ENCODE measurements at places on chromosomes 1 and 21.
A peak's percentile ranks its signal among the peaks of the same experiment; 100 is the strongest.

DNA sequence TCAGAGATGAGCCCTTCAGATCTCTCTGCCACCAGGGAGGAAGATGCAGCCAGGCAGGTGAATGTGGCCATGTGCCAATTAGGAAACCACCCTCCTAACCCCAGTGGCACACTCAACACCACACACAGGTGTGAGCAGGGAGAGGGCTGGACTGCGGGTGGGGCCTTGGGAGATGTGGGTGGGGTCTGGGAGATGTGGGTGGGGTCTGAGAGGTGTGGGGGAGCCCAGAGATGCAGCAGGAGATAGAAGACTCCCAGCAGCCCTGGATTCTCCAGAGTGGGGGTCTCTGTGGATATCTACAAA is 43.2 kb upstream of the COL6A1 start:
- DNase-seq = no peak

- DNase-seq = no peak
These were observed 48.9 kb upstream of the ZNF326 start for GRCh38 chr1:89945852-89946476.

DNA sequence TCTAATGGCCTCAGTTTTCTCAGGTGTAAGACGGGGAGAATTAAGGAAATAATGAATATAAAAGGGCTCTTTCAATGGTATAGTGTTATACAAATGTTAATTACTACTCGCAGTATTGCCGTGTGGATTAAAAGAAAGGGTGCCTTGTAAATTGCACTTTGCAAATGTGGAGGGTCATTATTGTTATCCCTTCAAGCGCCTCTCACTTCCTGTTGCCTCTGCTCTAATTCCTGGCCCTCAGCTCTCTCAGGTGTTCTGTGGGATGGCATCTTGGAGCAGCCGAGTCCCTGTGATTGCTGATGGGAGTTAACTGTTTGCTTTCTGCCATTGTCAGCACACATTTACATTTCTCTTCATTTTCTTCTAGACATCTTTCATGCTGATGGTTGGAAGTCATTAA is 7.1 kb upstream of the S100A11 start:
- DNase-seq = no peak

GRCh38 chr1:77834771-77835334 is 53.6 kb upstream of the NEXN start:
- no peak for DNase-seq

DNA sequence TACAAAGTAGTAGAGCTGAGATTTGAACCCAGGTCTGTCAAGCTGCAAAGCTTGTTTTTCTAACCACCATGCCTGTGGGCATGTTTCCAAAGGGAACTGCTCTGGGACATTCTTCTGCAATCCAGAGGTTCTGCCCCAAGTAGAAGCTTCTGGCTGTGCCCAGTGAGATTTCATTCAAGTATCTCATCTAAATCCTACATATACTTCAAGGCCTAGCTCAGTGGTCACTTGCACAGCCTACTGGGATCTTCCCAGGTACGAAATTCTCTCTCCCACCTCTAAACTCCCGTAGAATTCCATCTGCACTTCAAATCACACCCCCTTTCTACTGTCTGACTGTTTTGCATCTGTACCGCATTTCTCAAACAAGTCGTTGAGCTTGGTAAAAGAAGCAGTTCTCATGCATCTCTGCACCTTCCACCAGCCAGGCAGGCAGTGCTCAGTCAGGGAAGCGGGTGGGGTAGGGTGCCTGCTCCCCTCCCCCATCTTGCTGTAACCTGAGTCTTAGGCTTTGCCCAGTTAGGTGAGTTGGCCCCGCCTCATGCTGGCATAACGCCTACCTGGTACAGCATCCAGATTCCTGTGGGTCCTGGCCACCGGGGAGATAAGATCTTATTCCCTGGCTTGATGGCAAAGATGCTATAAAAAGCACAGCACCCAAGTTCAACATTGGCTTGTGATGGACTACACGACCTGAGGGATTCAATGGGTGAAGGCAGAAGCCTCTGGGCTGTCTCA is 13.5 kb downstream of the SLC9A1 start:
- no peak for DNase-seq

GRCh38 chr1:70641868-70642267 is 230.8 kb downstream of the CTH start:
- DNase-seq = no peak

DNA sequence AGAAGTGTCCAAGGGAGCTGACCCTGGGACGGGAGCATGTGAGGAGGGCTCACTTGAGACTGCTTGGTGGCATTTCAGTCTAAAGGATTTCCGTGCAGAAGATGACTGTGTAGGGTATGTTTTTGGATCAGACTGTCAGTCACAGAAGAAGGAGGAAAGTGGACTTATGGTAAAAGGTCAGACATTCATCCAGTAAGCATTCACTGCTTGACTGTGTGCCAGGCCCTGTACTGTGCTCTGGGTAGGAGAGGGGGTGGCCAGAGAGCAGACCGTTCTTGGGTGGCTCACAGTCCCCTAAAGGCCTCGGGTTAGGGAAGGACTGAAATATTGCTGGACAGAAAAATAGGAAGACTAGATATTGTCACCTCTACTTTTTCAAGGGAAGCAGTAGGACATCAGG is 2.1 kb upstream of the SERINC2 start:
- no peak for DNase-seq

- DNase-seq = no peak
These were observed 43.1 kb upstream of the ETV3 start for GRCh38 chr1:157181258-157181657.

GRCh38 chr21:38438462-38438893 is 59.8 kb downstream of the ERG start:
- DNase-seq = no peak

DNA sequence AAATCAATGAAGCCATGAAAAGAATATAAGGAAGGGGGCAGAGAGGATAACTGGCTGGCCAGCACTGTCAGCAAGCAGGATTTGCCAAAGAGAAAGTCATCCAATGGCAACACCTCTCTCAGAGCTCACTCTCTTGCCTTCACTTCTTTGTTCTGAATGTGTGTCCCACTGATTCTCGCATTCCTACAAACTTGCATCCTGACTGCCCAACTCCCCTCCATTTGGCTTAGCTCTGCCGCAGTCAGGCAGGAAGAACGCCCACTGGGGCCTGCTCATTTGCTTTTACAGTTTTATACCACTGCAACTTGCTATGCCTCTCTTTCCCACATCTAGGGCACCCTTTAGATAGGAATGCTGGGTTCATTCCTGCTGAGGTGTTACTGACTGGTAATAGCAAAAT is 364.2 kb upstream of the ST6GALNAC5 start:
- no peak for DNase-seq

DNA sequence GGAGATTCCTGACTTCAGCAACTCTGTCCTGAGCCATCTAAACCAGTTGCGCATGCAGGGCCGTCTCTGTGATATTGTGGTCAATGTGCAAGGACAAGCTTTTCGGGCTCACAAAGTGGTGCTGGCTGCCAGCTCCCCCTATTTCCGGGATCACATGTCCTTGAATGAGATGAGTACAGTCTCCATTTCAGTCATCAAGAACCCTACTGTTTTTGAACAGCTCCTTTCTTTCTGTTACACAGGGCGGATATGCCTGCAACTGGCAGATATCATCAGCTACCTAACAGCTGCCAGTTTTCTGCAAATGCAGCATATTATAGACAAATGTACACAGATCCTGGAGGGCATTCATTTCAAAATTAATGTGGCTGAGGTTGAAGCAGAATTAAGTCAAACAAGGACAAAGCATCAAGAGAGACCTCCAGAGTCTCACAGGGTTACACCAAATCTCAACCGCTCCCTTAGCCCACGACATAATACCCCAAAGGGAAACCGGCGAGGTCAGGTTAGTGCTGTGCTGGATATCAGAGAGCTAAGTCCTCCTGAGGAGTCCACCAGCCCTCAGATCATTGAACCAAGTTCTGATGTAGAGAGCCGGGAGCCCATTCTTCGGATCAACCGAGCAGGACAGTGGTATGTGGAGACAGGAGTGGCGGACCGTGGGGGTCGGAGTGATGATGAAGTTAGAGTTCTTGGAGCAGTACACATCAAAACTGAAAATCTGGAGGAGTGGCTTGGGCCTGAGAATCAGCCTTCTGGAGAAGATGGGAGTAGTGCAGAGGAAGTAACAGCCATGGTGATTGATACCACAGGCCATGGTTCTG is 2.3 kb downstream of the ZBTB37 start:
- peak; percentile 52 for DNase-seq

GRCh38 chr1:162204129-162204822 is 134.8 kb downstream of the NOS1AP start:
- DNase-seq = no peak

DNA sequence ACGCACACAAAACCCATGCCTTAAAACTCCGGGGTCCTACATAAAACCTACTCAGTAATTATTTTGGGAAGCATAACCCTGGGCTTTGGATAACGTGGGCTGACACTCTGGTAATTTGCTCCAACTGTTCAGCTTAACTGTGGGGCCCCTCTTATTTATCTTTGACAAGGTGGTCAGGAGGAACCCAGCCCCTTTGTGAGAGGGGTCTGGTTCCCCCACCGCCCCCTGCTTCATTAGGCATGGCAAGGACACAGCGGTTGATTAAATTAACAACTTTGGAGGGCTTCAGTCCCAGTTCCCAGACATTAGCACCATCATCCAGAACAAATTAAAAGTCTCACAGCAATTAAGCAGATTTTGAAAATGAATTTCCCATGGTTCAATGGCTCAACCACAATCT is 14.7 kb downstream of the WLS start:
- no peak for DNase-seq

DNA sequence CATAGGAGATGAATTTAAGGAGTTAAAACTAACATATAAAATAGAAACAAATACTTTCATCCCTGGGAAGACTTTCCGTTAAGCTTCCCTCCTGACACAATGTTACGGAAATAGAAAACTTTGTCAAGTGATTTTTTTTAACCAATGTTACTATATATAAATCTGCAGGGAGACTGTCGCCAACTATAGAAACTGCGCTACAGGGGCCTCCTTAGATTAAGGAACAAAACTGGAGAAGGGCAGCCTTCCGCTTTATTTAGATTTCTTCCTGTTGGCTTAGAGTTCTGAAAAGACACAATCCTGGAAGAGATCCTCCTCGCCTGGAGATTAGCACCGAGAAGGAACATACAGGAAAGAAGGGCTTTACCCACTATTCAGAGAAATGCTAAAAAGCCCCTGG is 1.5 kb downstream of the MGST3 start:
- no peak for DNase-seq

- peak; percentile 27 for DNase-seq
These were observed 2.0 kb downstream of the SCMH1 start for GRCh38 chr1:41239988-41240610.

- DNase-seq = no peak
These were observed 5.9 kb downstream of the LMO4 start for GRCh38 chr1:87334351-87335174.

GRCh38 chr1:111183308-111184069 is 17.0 kb downstream of the DENND2D start:
- DNase-seq = no peak

DNA sequence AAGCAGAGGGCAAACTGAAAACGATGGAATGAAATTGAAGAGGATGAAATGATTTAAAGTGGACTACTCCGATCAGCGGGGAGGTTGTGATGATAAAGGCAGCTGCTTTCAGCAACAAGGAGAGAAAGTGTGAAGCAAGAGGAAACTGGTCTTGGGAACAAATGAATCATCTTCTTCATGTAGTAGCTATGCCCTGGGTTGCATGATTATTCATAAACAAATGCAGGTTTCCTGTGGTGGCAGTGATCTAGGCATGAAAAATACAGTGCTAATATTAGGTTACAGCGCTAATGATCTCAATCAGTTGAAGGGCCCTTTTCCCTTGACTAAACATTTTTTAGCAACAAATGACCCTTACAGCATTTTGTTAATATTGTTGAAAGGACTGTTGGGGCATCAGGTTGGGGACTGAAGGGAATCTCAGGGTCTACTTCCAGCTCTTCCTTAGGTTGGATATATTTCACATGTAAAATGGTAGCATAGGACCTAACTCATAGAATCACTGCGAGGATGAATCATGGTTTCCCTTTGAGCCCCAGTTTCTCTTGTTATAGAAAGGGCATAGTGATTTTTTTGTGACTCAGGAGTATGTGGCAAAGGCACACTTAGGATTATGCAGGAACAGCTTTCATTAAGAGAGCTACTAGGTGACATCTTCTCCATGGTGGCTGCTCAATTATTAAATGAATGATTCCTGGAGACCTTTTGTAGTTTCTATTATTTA is 1.9 kb upstream of the ZFYVE9 start:
- DNase-seq = peak; percentile 11

DNA sequence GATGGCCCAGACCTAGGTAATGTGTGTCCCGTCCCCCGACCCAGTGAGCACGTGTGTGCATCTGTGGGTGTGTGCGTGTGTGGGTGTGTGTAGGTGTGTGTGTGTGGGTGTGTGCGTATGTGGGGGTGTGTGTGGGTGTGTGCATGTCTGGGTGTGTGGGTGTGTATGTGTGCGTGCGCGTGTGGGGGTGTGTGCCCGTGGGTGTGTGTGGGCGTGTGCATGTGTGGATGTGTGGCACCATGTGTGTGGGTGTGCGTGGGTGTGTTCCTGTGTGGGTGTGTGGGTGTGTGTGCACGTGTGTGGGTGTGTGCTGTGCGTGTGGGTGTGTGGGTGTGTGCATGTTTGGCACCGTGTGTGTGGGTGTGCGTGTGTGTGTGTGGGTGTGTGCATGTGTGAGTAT is 309.5 kb downstream of the KIF26B start:
- no peak for DNase-seq

DNA sequence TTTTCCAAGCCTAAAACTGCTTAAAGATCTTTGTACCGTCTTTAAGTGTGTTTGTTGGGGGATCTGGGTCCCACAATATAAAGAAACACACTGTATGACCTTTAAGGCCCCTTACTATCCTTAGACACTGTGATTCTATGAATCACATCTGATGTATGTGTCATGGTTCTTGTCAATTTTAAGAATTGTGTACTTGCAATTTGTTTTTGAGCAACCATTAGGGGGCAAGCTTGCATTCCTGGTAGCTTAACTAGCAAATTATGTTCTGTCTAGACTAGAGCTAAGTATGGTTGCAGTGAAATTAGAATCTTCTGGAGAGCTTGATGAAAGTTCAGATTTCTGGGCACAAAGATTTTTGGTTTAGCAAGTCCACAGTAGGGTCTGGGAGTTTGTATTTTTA is 219.5 kb downstream of the TPR start:
- DNase-seq = peak; percentile 24

GRCh38 chr1:30526652-30527345 is 196.6 kb downstream of the MATN1 start:
- DNase-seq = no peak

DNA sequence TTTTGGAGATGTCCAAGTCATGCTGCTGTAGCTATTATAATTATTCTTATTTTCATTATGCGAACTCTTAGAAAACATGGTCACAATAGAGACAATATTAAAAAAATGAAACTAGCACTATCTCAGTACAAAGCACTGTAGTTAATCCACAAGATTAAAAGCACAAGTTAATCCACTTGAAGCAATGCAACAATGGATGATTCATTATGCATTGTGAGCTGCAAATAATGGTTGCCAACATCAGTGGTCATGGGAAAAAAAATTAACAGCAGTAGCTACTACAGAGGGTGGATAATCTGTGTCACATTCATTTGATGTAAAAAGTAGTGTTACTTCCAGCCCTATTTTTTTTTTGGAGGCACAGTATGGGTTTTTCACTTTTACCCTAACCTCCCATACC is 56.7 kb downstream of the DPT start:
- DNase-seq = no peak

GRCh38 chr1:115669002-115669673 is 27.4 kb downstream of the VANGL1 start:
- DNase-seq = no peak

Data from activated CD4-positive, alpha-beta T cell treated with anti-CD3 and anti-CD28 coated beads, Interleukin-2, amount 10 ng/mL, durations not matched to agents 7 days and 5 days (primary cell).